Stimulated activated CD4-positive, alpha-beta T cell treated with anti-CD3 and anti-CD28 coated beads, Interleukin-2, amount 100 ng/mL, for 48 hours (primary cell): ENCODE measurements at places on chromosomes 7 and 10.

GRCh38 chr10:61302124-61302523 lies 151.1 kb downstream of the TMEM26 start:
- no peak for DNase-seq

DNA sequence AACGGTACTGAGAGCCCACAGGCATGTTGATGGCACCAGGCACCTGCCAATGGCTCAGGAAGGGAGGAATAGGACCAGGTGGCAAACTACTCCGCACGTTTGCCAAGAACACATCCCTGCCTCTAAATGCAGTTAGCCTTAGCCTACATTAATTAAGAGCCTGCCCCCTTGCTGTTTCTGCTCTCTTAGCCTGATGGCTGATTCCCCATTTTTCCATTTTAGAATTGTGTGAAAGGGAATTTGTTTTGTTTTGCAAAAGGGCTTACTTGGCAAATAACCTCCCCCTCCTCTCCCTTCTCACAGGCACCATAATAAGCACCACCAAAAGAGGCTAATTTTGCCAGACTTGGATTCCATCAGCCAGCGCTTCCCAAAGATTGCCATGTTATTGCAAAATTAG lies 1203.2 kb downstream of the SORCS3 start:
- DNase-seq = no peak

DNA sequence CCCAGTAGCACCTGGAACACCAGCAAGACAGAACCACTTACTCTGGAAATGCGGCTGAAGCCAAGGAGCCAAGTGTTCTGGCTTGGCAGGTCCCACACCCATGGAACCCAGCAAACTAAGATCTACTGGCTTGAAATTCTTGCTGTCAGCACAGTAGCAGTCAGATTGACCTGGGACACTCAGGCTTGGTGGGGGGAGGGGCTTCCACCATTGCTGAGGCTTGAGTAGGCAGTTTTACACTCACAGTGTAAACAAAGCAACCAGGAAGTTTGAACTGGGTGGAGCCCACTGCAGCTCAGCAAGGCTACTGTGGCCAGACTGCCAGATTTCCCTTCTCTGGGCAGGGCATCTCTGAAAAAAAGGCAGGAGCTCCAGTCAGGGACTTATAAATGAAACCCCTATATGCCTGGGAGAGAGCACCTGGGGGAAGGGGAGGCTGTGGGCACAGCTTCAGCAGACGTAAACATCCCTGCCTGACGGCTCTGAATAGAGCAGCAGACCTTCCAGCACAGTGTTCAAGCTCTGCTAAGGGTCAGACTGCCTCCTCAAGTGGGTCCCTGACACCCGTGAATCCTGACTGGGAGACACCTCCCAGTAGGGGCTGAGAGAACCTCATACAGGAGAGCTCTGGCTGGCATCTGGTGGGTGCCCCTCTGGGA lies 121.2 kb downstream of the MTERF1 start:
- DNase-seq = no peak

DNA sequence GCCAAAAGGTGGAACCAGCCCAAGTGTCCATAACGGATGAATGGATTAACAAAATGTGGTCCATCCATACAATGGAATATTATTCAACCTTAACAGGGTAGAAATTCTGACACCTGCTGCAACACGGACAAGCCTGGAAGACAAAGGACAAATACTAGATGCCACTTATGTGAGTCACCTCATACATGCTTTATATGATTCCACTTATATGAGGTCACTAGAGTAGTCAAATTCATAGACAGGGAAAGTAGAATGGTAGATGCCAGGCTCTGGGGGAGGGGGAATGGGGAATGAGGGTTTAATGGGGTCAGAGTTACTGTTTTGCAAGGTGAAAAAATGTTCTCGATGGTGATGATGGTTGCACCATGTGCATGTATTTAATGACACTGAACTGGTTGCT lies 34.0 kb upstream of the CYTH3 start:
- DNase-seq = no peak

DNA sequence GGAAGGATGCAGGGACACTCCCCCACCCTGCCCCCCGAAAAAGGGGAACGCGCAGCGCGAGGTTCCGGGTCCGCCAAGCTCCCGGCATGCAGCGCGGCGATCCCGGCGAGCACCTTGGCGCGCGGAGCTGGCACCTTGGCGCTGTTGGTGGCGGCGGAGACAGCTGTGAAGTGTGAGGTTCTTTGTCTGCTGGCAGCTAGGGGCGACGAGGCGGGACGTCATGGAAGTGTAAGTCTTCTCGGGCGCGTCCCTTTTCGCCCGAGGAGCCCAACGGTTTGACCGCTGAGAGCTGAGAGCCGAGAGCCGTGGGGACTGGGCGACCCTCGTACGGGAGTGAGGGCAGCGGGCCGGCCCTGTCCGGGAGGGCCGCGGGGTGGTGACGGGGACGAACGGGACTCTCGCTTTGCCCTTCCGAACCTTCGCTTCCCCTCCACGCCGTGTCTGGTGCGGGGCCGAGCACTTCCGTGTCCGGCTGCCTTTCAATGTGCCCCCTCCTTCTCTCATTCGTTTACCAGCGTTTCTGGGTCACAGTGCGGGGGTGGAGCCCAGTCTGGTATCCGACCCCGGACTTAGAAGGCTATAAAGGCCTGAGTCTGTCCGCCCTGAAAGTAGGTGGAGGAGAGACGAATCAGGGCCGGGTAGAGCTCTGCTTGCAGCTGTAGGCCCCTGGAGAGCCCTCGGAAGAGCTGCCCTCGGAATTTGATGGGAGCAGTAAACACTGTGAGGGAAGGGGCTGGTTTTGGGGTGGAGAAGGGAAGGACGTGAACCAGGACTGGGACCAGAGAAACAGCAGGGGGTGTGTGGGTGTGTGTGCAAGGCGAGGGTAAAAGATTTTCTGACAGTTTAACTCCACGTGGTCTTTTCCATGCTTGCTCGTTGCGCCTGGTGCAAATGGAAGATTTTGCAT lies at the start of gene CRCP:
Gene CRCP (plus strand): TSS at position 105 of the 907 bp plus-strand sequence. CDS start 116 bp downstream, at position 221.
- DNase-seq = peak; percentile 79

GRCh38 chr10:114337510-114338462 lies 66.5 kb downstream of the AFAP1L2 start:
- no peak for DNase-seq

- no peak for DNase-seq
Measured at GRCh38 chr10:24718031-24718855, 5.4 kb downstream of the ARHGAP21 start.

DNA sequence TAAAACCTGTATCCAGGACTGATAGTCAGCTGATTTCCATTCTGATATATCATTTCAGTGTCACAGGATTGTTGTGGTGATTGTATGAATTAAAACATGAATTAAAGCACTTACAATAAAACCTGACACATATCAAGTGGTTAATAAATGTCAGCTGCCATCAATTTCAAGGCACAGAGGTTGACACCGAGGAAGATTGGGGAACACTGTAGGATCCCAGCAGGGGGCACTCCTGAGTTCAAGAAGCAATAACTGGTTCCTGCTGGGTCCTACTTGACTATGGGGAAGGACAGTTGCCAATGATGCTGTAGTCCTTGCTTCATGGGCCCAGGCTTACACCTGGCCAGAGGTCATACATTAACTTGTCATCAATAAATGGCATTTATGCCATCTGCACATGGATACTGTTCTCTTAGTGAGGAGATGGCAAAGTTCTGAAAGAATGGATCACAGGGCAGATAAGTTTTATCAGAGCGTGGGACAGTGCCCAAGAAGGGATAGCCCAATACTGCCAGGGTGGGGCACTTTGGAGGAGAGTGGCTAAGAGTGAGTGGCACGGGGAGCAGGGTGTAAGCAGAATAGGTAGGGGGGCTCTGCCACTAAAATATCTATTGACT lies 24.1 kb downstream of the FZD1 start:
- DNase-seq = no peak

DNA sequence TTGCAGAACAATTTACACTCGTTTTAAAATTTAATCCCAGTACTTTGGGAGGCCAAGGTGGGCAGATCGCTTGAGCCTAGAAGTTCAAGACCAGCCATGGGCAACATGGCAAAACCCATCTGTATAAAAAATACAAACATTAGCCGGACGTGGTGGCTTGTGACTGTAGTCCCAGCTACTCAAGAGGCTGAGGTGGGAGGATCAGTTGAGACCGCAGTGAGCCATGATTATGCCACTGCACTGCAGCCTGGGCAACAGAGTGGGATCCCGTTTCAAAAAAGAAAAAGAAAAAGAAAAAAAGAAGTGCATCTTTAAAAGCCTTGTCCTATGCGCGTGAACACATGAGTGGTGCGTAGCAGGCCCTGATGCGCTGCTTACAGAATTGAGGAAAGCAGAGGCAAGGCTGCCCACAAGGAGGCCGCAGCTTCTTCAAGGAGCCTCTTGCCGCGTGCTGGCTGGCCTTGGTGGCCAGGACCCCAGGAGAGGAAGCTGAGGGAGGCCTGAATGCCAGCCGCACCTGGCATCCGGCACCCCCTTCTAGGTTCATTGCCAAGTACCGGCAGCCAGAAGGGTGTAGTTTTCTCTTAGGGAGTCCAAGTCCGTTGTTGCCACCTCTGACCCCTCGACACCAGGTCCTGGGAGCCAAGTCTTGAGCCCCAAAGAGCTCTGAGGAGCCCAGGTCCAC lies 124.5 kb downstream of the UBE2H start:
- no peak for DNase-seq
